ENCODE measurements at places on chromosomes 6 and 20.

DNA sequence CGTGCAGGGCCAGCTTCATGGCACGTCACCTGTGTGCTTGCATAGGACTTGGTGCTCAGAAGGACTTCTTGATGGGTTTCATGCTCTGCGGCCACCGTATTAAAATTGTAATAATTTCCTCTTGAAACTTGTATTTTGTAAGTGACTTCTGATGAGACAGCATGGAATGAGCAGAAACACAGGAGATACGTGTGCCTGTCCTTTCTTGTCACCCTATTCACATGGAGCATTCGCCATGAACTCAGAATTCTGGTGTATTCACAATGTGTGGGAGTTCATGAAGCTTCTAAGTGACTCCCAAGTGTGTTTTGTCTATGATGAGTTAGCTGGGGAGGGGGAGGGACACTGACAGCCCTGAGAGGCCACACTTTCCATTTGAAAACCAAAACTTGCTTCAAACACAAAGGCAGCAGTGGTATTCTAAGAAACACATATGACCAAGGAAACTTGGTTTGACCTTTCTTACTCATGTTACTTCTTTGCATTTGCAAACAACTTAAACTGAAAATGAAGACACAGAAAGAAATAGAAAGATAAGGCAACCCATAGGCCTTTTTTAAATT is 92.1 kb upstream of the NEDD9 start:
- peak; percentile 27 for DNase-seq

DNA sequence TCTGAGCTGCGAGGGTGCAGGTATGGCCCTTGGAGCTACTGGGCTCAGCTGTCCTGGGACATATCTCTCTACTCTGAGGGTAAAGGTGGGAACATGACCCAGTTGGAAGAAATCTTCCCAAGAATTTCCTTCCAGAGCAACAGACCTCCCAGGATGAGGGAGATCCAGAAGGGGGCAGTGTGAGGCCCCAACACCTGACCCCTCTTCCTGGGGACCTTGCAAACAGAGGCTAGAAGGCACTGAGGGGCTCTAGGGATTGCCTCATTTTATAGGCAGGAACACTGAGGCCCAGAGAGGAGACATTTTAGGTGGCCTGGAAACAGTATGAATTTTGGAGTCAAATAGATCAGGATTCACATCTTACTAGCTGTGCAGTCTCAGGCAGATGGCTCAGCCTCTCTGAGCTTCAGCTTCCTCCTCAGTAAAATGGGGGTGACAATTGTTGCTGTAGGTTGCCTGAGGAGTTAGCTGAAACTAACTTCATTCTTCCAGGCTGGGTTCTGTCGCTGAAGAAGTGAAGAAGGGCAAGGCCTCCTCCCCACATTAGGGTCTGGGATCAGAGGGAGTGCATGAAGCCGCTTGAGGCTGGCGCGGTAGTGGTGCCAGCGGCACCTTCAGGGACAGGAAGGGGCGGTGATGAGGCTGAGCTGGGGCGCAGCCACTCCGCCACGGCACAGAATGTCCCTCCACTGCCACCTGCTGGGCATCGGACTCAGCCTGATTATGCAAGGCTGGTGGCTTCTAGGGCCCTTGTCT is 11.4 kb downstream of the KCNK17 start:
- peak; percentile 92 for DNase-seq

DNA sequence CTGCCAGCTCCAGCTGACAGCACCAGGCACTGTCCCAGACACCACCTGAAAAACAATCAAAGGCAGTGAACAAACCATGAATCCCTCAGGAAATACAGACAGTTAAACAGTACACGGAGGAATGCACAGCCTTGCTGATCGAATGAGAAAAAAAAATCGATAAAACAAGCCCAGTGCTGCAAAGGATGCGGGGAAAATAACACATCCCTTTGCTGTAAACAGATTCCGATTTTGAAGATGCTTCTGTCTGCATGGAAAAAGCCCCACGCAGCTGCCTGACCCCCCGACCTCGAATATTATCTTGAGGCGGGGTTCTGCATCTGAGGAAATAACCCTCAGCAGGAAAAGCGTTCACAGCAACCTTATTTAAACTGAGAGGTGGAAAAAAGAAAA is 43.9 kb downstream of the RBM38 start:
- DNase-seq, result no peak

DNA sequence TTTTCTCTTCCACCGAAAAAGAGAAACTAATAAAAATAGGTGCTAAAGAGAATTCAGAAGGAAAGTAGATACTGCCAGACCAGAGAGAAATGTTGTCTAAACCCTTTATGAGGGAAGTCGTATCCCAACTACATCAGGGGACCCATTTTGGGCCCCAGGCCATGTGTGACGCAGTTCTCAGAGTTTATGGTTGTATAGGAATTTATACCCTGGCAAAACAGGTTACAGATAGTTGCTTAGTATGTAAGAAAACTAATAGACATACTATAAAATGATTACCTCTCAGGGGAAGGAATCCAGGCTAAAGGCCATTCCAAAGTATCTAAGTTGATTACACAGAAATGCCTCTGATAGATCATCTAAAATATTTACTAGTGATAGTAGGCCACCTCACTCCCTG is 28.6 kb upstream of the SLC52A3 start:
- no peak for DNase-seq

DNA sequence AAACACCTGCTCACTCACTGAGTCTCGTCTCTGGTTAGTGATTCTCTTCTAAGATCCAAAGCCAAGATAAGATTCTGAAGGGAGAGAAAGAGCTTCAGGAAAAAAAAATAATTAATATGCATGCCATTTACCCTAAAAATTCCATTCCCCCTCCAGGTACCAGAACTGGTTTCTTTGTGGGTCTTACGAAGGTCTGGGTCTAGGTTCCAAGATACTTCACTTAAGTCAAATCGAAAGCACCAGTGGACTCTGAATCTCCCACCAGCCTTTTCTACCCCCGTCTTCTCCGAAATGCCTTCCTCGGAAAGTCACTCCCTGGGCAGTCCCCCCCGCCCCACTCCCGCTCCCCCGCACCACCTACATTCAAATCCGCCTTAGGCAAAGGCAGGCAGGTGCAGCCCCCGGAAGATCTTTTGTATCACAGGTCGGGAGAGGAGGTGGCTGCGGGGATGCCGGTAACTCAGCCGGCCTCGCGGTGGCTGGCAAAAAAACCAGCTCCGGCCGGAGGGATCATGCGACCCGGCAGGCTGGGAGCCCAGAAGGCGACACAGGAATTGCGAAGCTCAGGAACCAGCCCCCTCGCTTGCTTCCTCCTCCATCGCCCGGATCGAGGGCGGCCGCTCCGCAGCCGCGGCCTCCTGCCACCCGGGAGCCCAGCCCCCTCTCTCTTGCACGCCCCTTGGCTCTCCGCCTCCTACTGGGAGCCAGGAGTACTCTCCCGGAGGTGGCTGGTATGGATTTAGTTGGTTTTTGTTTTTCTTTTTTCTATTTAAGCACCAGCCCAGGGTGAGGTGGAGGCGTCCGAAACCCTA is at the start of gene BCL2L1:
Gene BCL2L1, minus strand, starts transcription at position 612 of the 812 bp plus-strand sequence. CDS start 650 bp downstream, outside the sequence.
- peak; percentile 48 for DNase-seq

GRCh38 chr20:38829296-38829875 is 23.9 kb downstream of the PPP1R16B start:
- no peak for DNase-seq

DNA sequence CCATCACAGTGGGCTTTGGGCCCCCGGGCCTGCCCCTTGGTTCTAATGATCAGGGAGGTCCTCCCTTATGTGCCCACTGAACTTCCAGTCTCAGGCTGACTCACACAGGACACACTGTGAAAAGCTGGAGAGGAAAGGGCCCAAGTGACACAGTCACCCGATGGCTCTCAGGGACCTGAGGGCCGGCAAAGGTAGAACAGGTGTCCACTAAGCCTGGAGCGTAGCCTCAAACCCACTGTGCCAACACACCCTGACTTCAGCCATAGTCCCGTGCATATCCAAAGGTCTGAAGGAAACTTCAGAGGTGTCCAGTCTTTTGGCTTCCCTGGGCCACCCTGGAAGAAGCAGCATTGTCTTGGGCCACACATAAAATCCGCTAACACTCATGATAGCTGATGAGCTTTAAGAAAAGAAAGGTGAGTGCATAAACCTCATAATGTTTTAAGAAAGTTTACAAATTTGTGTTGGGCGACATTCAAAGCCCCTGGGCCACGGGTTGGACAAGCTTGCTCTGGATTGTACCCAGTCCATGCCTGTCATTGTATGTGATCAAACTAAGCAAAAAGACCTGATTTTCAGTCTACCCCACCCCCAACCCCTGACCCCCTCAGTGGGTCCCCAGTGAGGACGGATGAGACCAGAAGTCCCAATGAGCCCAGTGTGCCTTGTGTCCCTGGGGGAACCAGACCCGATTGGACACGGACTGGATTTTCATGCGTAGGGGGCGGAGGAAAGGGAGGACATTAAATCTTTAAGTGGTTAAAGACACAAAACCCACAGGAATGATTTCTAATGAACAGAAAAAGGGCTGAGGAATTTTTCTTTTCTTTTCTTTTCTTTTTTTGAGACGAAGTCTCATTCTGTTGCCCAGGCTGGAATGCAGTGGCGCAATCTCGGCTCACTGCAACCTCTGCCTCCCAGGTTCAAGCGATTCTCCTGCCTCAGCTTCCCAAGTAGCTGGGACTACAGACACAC is 6.1 kb downstream of the RAMACL start:
- DNase-seq, result no peak

DNA sequence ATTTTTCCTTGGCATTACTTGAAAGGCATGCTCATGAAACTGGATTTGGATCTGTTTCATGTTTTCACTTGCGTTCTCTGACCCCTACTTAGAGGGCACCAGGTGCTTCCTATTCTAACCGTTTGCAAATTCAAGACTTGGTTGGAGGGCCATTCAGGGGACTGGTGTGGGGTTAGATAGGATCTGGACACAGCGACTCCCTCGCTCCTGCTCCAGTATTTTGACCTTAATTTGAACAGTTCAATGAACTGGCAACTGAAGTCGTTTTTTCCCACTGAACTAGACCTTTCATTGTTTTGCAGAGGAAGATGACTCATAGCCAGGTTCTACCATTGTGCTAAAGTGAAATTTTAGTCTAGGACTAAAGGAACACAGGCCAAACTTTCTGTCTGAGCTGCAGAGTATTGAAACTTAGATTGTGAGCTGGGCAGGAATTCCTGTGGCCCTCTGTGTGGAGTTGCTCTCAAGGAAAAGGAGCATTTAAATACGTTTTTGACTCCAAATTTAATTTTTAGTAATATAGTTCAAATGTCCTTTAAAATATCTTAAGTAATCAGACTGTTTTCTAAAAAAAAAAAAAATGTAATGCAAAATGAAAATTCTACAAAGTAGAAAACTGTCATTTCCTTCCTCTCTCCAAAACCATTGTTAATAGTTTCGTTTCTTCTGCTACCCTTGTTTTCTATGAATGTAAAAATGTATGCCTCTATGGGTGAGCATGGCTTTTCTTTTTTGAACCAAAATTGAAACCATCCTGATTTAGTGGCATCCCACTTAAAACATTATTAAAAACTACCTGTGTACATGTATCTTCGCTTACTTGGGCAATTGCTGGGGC is 64.8 kb downstream of the UTRN start:
- no peak for DNase-seq

DNA sequence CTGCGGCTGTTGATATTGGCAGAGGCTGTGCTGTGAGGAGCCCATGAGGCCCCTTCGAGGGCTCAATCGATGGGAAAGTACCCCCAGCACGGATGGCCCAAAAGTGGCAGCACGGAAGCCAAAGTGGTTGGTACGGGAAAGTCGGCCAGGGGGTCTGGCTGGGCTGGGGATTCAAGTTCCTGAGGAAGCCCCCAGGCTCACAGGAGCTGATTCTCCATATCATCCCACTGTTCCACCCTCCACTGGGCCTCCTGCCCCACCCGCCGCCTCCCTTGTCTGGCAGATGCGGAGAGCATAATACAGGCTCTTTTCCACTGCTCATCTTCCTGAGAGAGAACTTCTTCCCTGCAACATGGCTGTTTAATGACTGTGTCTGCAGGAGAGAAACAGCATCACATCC is 217.8 kb upstream of the CST7 start:
- no peak for DNase-seq

DNA sequence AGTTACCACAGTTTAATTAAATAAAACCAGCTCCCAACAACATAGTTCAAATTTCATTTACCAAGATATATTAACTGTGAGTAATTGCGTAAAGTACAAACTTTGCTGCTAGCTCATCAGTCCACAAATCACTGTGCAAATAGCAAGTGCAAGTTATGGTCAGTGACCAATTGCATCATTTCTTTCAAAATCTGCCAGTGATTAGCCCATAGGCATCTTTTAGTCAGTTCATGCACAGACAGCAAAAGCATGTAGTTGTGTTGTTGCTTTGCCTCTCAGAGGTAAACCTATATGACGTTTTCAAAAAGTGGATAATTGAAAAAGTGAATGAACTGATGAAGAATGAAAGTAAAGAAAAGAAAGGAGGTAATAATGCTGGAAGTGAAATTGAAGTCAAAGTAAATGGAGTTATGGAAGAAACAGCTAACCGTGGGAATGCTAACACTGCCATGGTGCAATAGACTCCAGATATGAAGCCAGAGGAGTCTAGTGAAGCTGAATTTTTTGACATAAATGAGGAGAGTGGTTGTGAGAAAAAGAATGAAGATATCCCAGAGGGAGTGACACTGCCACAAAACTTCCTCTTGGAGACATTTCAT is 36.5 kb downstream of the ENPP1 start:
- DNase-seq, result no peak

DNA sequence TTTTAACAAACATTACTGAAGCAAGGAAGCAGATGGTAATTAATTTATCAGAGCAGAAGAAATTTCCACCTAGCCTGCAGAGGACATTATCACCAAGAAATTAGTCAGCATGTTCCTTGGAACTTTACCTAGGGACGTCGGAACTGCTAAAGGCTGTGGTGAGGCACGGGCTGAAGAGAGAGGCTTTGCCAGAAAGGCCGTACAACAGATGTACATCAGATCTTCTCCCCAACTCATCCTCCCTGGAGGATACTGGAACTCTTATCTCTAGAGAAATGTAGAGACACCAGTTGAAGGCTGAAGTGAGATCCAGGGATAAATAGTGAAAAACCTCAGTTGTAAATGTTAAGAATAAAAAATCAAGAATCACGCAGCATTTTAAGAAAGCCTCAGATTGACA is 257.1 kb downstream of the SAMD5 start:
- DNase-seq, result no peak

GRCh38 chr6:37467718-37468117 is 32.0 kb downstream of the CCDC167 start:
- no peak for DNase-seq

- no peak for DNase-seq
Measured at GRCh38 chr6:81842254-81842653, 89.8 kb upstream of the TENT5A start.

DNA sequence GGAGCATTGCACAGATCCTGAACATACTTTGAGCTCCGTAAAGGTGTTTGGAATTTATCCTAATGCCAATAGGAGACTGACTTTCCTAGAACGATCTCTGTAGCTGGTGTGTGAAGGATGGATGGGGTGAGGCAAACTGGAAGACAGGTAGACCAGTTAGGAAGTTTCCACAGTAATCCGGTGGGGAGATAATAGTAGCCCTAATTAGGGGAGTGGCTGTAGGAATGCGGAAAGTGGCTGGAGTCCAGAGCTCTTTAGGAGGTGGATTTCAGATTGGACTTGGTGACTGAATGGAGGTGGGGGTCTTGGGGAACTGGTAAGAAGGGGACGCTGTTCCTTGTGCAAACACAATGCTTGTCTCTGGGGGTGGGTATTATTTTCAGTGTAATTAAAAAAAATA is 146.3 kb downstream of the SOX4 start:
- no peak for DNase-seq

Measured in GM12892 (cell line).